ENCODE measurements at places on chromosomes 16 and 17.

GRCh38 chr17:42276609-42277341, 584 bp upstream of the STAT5B start:
- DNase-seq = peak; percentile 87

DNA sequence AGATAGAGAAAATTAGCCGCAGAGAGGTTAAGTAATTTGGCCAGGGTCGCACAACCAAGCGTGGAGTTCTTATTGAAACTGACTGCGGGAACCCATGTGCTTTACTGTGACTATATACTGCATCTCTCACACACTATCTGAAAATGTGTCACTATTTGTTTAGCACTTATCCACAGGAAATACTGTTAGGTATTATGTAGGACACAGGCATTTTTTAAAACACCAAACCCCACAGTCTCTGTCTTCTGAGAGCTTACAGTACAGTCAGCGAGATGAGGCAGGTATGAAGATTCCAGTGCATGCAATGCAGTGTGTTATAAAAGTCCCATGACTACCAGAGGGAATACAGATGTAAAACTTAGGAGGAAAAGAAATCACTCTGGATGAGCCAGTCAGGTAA, 11.3 kb downstream of the RBL2 start:
- no peak for DNase-seq

- peak; percentile 38 for DNase-seq
Measured at GRCh38 chr17:38674014-38674748, 576 bp downstream of the EPOP start.

DNA sequence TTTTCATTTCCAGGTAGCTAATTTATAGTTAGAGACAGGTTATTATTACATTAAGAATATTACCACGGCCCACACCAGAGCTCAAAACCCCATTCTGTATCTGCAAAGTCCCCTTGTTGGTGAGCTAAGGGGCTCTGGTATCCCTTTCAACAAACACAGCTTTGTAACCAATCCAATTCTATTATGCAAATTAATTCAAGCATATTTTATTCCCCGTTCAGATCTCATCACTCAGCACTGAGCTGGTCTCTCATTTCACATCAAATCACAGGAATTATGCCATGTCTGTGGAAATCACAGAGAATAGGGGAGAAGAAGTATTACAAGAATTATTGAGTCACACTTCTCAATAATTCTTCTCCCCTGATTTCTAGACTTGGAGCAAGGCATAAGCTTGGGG, 111.7 kb downstream of the CDH11 start:
- DNase-seq = no peak

DNA sequence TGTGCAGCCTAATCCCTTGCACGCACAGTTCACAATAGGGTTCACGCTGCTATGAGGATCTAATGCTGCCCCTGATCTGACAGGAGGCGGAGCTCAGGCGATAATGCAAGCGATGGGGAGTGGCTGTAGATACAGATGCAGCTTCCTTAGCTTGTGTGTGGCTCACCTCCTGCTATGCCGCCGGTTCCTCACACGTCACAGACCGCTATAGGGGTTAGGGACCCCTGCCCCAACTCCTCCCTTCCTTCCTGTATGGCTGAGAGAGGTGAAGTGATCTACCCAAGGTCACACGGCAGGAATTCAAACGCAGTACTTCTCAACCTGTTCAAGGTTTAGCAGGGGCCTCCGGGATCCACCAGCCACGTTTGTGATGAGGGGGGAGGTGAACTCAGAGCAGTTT, 13.4 kb upstream of the PLLP start:
- no peak for DNase-seq

DNA sequence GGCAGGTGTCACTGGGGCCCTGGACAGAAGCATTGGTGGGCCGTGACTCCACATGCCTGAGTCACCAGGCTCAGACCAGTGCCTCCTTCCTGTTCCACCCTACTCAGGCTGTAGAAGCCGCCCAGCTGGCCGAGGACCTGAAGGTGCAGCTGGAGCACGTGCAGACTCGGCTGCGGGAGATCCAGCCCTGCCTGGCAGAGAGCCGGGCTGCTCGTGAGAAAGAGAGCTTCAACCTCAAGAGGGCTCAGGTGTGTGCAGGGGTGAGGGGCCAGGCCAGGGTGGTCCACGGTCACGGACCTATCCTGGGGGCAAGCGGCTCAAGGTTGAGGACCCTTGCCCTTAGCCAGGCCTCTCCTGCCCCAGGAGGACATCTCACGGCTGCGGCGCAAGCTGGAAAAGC, 9.6 kb downstream of the RNF40 start:
- DNase-seq = no peak

- no peak for DNase-seq
Measured at GRCh38 chr16:51382211-51382610, 231.1 kb upstream of the SALL1 start.

GRCh38 chr17:69454051-69454450, 39.6 kb downstream of the MAP2K6 start:
- DNase-seq = no peak

DNA sequence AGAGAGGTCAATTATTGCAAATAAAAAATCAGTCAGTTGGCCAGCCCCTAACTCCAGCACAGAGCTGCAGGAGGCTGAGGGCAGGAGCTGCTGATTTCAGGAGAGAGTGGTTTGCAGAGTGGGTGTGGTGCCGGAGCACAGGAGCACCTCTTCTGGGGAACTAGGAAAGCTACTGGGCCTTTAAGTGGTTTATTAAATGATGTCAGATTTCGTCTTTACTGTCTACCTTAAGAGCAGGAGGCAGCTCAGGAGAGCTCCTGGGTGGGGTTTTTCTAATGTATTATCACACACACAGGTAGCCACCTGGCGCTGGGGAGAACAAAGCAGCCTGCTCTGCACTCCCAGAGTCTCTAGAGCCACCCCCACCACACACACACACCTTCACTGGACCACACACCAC, 11.5 kb upstream of the HAS3 start:
- DNase-seq = no peak

- no peak for DNase-seq
Measured at GRCh38 chr17:81561494-81561885, 9.3 kb upstream of the FAAP100 start.

DNA sequence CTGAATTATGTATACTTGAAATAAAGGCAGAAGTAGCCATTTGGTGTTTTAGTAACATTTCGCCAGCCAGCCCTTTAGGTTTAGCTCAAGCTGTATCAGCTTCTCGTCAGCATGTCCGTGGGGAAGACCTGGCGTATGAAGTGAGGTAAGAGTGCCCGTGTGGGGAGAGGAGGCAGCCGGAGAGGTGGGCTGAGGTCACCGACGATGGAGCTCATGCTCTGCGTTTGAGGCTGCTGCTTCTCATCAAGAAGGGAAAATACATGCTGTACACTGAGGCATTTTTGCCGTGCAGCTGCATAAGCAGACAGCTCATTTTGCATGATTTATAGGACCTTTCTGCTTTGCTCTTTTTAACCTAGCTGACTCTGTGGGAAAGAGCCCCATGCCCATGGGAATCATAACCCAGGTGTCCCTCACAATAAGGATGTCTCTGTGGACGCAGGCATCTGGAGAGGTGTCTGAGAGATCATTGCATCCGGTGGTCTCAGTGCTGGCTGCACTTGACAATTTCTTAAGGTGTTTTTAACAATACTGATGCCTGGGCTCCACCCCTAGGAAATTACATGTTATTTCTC, 179.1 kb downstream of the ABCC12 start:
- DNase-seq = no peak

DNA sequence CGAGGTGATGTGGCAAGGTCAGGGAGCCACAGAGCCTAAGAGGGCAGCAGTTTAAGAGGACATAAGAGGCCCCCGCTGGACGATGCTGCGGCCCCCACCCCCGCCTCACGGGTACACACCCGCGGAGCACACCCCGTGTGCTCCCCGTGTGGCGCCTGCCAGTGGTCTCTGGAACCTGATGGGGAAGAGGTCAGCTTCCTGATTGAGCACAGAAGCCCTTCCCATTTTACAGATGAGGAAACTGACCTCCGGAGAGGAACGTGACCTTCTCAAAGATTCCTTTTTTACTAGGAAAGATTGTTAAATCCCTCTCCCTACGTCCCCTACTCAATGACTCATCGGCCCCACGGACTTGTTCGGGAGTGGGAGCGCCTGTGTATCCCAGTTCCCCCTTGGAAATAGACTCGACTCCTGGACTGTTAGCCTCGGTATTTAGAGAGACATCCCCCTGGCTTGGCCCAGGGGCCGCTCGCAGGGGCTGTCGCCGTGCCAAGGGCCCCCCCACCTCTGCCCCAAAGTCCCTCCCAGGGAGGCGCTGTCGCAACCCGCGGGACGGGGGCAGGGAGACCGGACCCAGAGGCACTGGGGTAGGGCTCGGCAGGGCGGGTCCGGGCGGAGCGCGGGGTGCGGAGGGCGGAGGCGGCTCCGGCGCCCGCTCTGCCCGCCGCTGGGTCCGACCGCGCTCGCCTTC, at the start of gene ABCC3:
Gene ABCC3 (plus strand): TSS at position 658 of the 691 bp plus-strand sequence. CDS start 56 bp downstream, outside the sequence.
- peak; percentile 83 for DNase-seq

GRCh38 chr16:24852281-24852721, 6.5 kb downstream of the SLC5A11 start:
- DNase-seq = no peak

DNA sequence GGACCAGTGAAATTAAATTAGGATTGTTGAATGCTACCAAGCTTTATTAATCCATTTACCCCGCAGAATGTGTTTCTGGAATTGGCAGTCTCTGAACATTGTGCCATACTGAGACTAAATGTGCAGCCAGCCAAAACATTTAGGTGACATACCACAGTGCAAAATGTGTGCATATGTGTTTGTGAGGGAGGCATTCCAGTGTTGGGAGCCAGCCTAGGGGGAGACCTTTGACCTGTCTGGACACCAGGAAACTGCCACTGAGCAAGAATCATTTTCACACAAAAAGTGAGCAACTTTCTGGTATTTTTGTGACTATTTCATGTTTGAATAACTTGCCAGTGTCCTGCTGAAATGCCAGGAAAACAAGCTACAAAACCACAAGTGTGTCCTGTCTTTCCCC, 64.7 kb upstream of the SLC12A3 start:
- DNase-seq = no peak

DNA sequence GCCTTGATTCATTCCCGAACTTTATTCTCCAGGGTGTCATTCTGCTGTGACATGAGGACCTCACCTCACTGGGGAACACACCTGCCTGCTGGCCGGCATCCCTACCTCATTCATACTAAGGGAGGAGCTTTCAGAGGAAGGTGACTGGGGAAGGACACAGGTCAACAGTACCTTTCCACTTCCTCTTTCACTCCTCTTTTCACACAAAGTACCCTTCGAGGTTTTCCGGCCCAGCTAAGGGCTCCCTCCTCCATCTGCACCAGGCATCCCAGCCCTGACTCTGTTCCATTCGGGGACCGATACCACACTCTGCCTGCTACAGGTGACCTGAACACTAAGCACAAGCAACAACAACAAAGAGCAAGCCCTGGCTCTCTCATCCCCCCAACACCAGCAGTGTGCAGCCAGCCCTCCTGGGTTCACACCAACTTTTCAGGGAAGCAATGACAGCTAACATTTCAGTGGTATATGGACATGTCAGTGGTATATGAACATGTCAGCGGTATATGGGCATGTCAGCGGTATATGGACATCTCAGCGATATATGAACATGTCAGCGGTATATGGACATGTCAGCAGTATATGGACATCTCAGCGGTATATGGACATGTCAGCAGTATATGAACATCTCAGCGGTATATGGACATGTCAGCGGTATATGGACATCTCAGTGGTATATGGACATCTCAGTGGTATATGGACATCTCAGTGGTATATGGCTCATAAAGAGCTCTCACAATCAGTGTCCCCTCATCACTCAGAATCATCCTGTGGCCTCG, 16.0 kb downstream of the TRIM25 start:
- no peak for DNase-seq

DNA sequence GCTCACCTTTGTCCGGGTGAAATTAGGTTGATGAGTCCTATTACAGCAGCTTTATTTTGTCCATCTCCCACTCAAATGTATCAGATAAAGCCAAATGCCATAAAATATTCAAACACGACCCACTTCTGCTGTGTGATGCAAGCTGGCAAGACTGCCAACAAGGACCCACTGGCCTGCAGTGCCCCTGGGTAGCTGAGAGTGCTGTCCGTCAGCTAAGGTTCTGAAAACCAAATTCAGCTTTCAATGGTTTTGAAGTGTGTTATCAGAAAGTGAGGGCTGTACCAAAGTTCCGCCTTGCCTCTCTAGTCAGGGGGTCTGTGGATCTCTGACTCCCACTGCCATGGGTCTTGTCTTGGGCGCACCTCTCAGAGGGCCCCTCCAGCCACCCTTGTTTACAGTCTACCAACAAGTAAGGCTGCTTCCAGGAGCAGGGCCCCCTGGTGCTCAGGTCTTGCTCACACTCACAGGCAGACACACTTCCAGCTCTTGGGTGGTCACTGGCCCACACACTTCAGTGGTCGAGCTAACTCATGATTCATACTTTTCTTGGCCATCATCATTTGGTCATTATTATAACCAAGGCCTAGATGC, 10.5 kb upstream of the CCDC182 start:
- DNase-seq = no peak

DNA sequence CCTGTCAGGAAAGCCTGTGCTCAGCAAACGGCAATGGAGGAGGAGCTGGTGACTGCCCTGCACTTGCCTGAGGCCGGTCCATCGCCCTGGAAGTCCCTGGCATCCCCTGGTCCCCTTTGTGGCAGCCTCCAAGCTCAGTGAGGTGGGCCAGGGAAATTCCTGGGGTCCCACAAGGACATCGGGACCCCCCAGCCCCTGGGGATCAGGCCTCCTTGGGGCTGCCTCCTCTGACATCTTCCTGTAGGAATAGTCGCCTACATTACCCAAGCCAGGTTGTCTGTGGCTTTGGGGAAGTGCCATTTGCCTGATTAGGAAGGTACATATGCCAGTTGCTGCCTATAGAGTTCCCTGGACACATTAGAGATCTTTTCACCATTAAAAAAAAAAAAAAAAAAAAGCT, 7.1 kb upstream of the KRT9 start:
- DNase-seq = no peak

DNA sequence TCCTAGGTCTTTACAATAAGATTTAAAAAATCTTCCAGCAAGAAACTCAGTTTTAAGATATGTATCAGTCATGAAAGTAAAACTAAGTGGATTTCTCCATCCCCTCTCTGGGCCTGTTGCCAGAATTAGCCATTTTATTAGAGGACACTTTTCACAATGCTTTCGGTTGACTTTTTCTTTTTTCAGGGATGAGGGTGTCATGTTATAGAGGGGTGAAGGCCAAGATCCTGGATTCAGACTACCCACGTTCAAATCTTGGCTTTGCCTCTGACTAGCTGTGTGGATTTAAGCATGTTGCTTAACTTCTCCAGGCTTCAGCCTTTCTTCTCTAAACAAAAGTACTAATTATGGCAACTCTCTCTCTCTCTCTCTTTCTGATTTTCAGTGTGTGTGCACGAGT, 111.7 kb upstream of the COX10 start:
- DNase-seq = peak; percentile 76

GRCh38 chr16:58542291-58542690, 27.0 kb downstream of the SETD6 start:
- DNase-seq = no peak

- DNase-seq = no peak
Measured at GRCh38 chr17:51032850-51033249, 87.8 kb downstream of the SPAG9 start.

- peak; percentile 74 for DNase-seq
Measured at GRCh38 chr16:23597003-23597756, 1.1 kb upstream of the NDUFAB1 start.

- no peak for DNase-seq
Measured at GRCh38 chr16:86307514-86307903, 202.8 kb upstream of the FOXF1 start.

GRCh38 chr17:72358465-72358864, 237.6 kb downstream of the SOX9 start:
- DNase-seq = no peak

GRCh38 chr17:47987240-47987835, 16.4 kb downstream of the CDK5RAP3 start:
- no peak for DNase-seq

- peak; percentile 82 for DNase-seq
Measured at GRCh38 chr17:4948931-4949320, 596 bp upstream of the PFN1 start.

- no peak for DNase-seq
Measured at GRCh38 chr17:9855036-9855435, 29.3 kb downstream of the GLP2R start.
